ENCODE measurements at places on chromosomes 7 and 10. TPM values are rescaled to one million over a fixed set of nuclear protein-coding genes. Genes with fewer than 3 reads are reported as not detected.

GRCh38 chr7:116836048-116836447 lies 26.3 kb upstream of the CAPZA2 start:
- H3K27ac ChIP-seq = no peak overlapping the region
- no peaks in the 10 kb centered on the region for H3K36me3 ChIP-seq
- H3K4me3 ChIP-seq = no peak overlapping the region
- DNase-seq = no peak
- H3K4me1 ChIP-seq = no peaks in the 10 kb centered on the region
- H3K27me3 ChIP-seq = no peaks in the 10 kb centered on the region

DNA sequence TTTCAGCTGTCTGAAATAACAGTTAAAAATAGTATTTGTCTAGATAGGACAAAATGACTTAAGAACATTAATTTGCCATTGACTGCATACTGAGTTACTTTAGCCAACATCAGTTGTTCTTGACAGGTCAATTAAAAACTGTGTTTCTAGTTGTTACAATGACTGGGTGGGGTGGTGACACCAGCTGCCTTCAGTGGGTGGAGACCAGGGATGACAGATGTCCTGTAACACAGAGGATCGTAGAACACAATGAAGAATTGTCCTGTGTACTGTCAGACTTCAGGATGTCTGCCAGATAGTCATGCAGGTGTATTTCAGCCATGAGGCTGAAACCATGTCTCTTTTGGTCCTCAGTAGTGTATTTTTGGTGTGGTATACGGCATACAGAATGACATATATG lies 24.4 kb downstream of the TRUB1 start:
- no peak for DNase-seq
- H3K27ac ChIP-seq = no peak overlapping the region
- peaks cover 43% of the 10 kb centered on the region for H3K36me3 ChIP-seq
- no peaks in the 10 kb centered on the region for H3K4me1 ChIP-seq
- H3K4me3 ChIP-seq = no peak overlapping the region
- no peaks in the 10 kb centered on the region for H3K27me3 ChIP-seq

GRCh38 chr7:18828260-18828993 lies 289.0 kb downstream of the TWIST1 start:
- H3K4me1 ChIP-seq = no peaks in the 10 kb centered on the region
- no peak overlapping the region for H3K4me3 ChIP-seq
- H3K27me3 ChIP-seq = no peaks in the 10 kb centered on the region
- DNase-seq = no peak

- no peaks in the 10 kb centered on the region for H3K4me1 ChIP-seq
- H3K4me3 ChIP-seq = no peak overlapping the region
- no peak overlapping the region for H3K27ac ChIP-seq
- no peaks in the 10 kb centered on the region for H3K27me3 ChIP-seq
- H3K36me3 ChIP-seq = no peaks in the 10 kb centered on the region
Observed at GRCh38 chr10:17801507-17801906, 7.6 kb upstream of the MRC1 start.

- no peak overlapping the region for H3K4me3 ChIP-seq
- H3K4me1 ChIP-seq = no peaks in the 10 kb centered on the region
- no peak for DNase-seq
- H3K27ac ChIP-seq = no peak overlapping the region
- no peaks in the 10 kb centered on the region for H3K36me3 ChIP-seq
Observed at GRCh38 chr10:131832056-131832685, 68.6 kb upstream of the PPP2R2D start.

GRCh38 chr7:79653136-79653631 lies 199.7 kb upstream of the MAGI2 start:
- no peaks in the 10 kb centered on the region for H3K4me1 ChIP-seq
- no peak overlapping the region for H3K4me3 ChIP-seq
- H3K27ac ChIP-seq = no peak overlapping the region
- no peaks in the 10 kb centered on the region for H3K36me3 ChIP-seq
- H3K27me3 ChIP-seq = no peaks in the 10 kb centered on the region

GRCh38 chr7:96562966-96563365 lies 146.7 kb downstream of the SEM1 start:
- no peaks in the 10 kb centered on the region for H3K27me3 ChIP-seq
- H3K27ac ChIP-seq = no peak overlapping the region
- H3K4me3 ChIP-seq = no peak overlapping the region
- DNase-seq = no peak

DNA sequence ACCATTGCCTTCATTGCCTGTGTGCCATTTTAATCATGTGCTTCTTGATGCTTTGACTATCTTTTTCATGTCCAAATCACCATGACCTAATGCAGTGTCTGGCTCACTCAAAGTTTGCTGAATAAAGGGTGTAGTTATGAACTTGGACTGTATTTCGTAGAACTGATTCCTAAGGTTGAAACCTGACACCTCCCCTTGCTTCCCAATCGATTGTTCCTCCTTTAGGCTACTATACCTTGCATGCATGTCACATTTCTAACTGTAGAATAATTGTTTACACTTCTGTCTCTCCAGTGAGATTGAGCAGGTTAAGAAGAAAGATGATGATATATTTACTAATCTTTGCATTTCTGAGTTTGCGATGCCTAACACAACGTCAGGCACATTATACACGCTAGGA lies 41.0 kb upstream of the CDK1 start:
- peaks cover 16% of the 10 kb centered on the region for H3K4me1 ChIP-seq
- no peaks in the 10 kb centered on the region for H3K36me3 ChIP-seq
- H3K27me3 ChIP-seq = peaks cover 28% of the 10 kb centered on the region
- no peak overlapping the region for H3K27ac ChIP-seq
- no peak overlapping the region for H3K4me3 ChIP-seq

DNA sequence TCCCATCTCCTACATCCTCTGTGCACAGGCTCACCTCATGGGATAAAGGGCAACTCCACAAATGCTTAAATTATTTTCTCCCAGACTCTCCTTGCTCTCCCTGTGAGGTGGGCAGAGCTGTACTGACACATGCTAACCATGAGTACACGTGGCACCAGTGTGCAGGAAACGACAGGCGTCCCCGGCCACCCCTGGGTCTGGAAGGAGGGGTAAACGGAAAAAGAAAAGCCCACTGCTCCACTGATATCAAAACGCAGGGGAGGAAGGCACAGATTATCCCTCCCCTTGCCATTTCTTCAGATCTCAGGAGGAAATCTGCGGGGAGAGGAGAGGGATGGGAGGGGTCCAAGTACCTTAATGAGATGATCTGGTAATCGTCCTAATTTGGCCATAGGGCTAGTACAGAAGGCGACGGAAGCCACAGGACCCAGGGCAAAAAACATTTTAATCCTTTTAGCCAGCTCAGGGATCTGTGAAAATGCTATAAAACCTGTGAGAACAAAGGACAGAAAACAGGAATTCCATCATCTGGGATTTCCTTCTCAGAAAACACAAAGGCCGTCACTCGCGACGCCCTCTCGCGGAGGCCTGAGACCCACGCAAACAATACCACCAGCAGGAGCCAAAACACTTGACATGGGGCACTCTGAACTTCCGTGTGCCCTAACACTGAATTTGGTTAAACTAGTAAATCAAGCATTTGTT lies 17.8 kb upstream of the CH25H start:
- no peaks in the 10 kb centered on the region for H3K4me1 ChIP-seq
- peak overlapping the region; percentile 23 for H3K27ac ChIP-seq
- no peaks in the 10 kb centered on the region for H3K27me3 ChIP-seq
- no peak overlapping the region for H3K4me3 ChIP-seq
- peaks cover 58% of the 10 kb centered on the region for H3K36me3 ChIP-seq

- no peak overlapping the region for H3K4me3 ChIP-seq
- peaks cover 13% of the 10 kb centered on the region for H3K4me1 ChIP-seq
- peak; percentile 56 for DNase-seq
- peak overlapping the region; percentile 66 for H3K27ac ChIP-seq
- no peaks in the 10 kb centered on the region for H3K36me3 ChIP-seq
- H3K27me3 ChIP-seq = no peaks in the 10 kb centered on the region
Observed at GRCh38 chr7:135253851-135254771, 20.5 kb downstream of the STRA8 start.

DNA sequence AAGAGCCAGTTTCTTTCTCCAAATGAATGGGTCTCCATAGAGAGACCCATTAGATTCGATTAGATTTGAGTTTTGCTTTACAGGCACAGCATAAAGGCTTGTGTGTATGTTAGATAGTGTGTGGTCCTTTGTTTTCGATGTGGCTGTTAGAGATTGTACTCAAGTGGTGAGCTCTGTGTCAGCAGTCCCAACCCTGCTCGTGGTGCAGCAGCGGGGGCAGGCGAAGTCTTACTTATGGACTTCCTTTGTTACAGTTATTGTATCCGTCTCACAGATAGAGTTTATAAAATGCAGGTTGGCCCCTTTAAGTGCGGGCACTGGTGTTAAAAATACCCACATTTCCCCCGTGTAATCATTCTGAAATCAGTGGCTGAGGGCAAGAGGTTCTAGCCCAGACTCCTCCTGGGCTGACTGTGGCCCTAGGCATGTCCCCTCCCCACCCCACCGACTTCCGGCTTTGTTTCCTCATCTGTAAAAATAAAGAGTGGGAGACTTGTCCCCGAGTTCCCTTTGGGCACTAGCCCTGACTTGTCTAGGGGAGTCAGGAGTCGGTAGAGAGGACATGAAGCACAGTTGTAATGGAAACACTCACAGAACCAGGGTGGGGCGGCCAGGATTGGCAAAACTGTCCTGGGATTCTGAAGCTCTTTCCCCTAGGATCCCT lies 28.6 kb downstream of the MTURN start:
- DNase-seq = peak; percentile 40
- peak overlapping the region; percentile 46 for H3K27ac ChIP-seq
- H3K27me3 ChIP-seq = no peaks in the 10 kb centered on the region
- no peak overlapping the region for H3K4me3 ChIP-seq

DNA sequence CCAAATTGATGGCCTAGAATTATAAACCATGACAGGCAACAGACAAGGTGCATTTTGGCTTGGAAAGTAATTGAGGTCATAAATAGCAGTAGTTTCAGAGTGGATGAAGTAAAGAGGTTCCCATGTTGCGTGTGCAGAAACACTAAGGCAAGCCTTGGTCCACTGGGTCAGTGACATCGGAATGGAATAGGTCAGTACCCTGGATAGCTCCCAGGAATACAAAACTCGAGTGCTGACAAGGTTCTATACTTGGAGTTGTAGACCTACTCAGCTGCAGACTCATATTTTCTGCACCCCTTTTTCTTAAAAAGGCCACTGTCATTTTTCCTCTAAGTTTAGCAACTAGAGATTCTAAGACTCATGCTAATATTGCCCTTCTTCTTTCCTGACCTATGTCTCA lies 132.8 kb downstream of the DYNC1I1 start:
- peak; percentile 22 for DNase-seq
- H3K27ac ChIP-seq = no peak overlapping the region
- H3K27me3 ChIP-seq = no peaks in the 10 kb centered on the region

GRCh38 chr10:6617309-6618076 lies 37.4 kb upstream of the PRKCQ start:
- no peak overlapping the region for H3K4me3 ChIP-seq
- no peak for DNase-seq
- no peaks in the 10 kb centered on the region for H3K4me1 ChIP-seq
- H3K36me3 ChIP-seq = no peaks in the 10 kb centered on the region
- no peak overlapping the region for H3K27ac ChIP-seq
- H3K27me3 ChIP-seq = no peaks in the 10 kb centered on the region

- H3K27me3 ChIP-seq = no peaks in the 10 kb centered on the region
- no peak overlapping the region for H3K27ac ChIP-seq
- no peaks in the 10 kb centered on the region for H3K36me3 ChIP-seq
- no peak for DNase-seq
Observed at GRCh38 chr10:119713744-119714483, 11.9 kb upstream of the INPP5F start.

Gene SH2B2
- total RNA-seq = 0.37 TPM

Gene PTPRN2
- 68.3 TPM for total RNA-seq

Gene DNAJC2
- total RNA-seq = 4.1 TPM

Gene NPSR1
- not detected for total RNA-seq

Gene GRID2IP
- total RNA-seq = not detected

Gene NAT16
- not detected for total RNA-seq

Gene SUGCT
- total RNA-seq = 0.87 TPM

Gene SCART1
- 5.9 TPM for total RNA-seq

Gene HHEX
- 1.4 TPM for total RNA-seq

All from stomach (tissue), 19 donors.